ENCODE measurements at places on chromosomes 4 and X.

- DNase-seq: no peak
Observed at GRCh38 chr4:132934911-132935310, 214.2 kb upstream of the PCDH10 start.

- no peak for DNase-seq
Observed at GRCh38 chr4:168693750-168694490, 197.1 kb downstream of the PALLD start.

- no peak for DNase-seq
Observed at GRCh38 chr4:184408021-184408683, 66.2 kb downstream of the IRF2 start.

DNA sequence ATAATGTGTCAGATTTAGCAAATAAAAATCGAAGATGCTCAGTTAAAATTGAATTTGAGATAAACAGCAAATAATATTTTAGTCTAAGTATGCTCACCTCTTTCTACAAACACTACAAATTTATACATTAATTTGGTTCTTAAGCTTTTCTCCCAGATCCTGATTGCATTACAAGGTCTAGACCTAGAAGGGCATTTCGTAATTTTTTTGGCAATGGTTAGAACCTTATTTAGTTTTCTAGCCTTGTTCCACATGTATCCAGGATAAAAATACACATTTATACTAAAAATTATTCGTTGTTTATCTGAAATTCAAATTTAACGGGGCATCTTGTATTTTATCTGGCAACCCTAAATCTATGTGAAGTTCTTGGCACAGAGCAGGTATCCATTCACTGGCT is 2.5 kb upstream of the CDKL5 start:
- DNase-seq: no peak

GRCh38 chr4:110108422-110108821 is 90.0 kb downstream of the ELOVL6 start:
- no peak for DNase-seq

DNA sequence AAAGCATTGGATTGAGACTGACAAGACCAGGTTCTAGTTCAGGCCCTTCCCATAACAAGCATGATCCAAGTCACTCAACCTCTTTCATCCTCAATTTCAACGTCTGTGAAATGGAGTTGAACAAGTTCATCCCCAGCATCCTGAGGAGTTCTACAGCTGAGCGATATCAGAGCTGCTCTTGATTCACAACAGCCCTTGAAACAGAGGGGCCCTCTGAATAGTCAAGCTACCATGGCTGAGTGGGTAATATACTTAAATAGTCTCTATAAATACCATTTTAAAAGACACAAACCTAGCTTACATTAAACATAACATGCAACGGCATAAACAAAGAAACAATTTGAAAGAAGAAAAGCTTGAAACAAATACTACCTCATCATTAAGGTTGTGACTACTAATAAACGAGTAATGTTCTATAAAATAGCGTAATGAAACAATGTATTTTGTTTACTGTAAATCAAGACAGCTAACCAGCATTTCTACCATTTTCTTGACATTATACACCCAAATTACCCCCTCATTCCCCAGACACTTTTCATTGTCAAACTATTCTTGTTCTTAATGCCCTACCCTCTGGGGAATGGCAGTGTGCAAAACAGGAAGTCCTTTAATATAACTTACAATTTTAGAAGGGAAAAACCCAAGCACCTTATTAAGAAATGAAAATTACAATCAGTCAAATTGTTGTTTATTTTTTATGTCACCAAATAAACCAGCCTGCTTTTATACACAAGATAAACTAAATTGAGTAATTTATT is 202.3 kb downstream of the PARM1 start:
- DNase-seq: no peak

GRCh38 chr4:136750897-136751296 is 781.4 kb downstream of the PCDH18 start:
- DNase-seq: no peak

GRCh38 chrX:10423716-10424115 is 196.7 kb downstream of the MID1 start:
- no peak for DNase-seq

GRCh38 chrX:1813809-1814208 is 198.9 kb downstream of the ASMT start:
- DNase-seq: no peak

DNA sequence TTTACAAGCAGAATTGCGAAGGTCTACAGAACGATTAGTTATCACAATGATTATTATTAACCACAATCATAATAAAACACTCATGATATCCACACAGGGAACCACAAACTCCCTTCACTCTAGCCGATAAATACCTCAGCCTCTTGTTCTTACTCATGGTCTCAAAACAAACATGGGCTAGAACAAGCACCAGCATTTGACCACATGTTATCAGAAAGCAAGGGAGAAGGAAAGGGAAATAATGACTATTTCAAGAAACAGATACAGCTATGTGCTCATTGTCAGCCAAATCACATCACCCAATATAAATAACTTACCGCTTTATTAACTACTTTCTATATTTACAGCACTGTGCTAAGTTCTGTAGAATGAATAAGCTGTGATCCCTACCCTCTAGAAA is 663.2 kb upstream of the HTR2C start:
- DNase-seq: no peak

DNA sequence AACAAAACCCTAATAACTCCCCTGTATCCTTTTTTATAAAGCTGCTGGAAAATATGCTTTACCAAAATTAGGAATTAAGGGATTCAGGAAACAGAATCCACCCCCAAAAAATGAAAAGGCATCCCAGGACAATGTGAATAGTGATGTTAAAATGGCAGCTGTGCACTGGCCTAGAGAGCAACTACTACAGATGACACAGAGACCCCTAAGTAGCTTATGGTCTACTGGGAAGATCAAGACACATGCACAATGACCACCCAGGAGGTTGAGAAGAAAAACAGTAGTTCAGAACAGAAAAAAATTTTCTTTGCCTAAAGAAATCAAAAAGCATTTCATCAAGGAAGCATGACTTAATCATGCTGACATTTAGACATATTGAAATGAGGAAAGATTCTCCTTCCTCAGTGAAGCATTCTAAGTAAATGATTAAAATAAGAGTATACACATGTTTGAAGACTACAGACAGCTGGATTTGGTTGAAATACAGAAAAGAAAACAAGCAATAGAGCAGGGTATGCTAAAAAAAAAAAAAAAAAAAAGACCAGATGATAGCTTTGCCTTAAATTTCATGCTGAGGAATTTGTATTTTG is 117.3 kb downstream of the WDFY3 start:
- no peak for DNase-seq

DNA sequence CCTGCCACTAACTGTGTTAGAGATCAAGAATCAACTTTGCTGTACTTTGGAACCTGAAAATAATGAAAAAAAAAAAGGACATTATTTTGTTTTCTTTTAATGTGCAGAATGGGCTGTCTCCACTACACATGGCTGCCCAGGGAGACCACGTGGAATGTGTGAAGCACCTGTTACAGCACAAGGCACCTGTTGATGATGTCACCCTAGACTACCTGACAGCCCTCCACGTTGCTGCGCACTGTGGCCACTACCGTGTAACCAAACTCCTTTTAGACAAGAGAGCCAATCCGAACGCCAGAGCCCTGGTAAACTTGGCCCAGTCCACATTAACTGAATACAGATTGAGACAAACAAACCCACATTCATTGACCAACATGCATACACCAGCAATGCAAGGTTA is 206.2 kb downstream of the ANK2 start:
- no peak for DNase-seq

GRCh38 chrX:20350596-20350995 is 83.9 kb upstream of the RPS6KA3 start:
- no peak for DNase-seq

DNA sequence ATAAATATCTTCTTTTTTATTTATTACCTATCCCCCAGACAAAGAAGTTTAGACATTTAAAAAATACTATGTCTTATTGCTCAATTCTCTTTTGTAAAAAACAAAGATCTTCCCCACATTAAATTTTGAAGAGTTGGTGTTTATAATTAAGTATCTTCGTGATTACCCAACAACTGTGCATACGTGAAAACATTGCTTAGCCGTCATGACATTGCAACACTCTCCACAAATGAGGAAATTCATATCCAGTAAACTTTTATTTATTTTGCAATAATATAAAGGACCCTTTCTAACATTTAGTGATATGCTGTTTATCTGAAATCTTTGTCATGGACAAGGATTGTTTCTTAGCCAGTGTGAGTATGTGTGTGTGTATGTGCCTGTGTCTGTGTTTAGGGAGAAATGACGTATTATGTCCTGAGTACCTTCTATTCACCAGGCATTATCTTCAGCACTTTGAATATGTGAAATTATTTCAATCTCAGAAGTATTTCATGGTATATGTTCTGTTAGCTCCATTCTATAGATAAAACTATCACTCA is 26.1 kb upstream of the EREG start:
- no peak for DNase-seq

- DNase-seq: no peak
Observed at GRCh38 chr4:65971686-65972085, 301.4 kb upstream of the EPHA5 start.

DNA sequence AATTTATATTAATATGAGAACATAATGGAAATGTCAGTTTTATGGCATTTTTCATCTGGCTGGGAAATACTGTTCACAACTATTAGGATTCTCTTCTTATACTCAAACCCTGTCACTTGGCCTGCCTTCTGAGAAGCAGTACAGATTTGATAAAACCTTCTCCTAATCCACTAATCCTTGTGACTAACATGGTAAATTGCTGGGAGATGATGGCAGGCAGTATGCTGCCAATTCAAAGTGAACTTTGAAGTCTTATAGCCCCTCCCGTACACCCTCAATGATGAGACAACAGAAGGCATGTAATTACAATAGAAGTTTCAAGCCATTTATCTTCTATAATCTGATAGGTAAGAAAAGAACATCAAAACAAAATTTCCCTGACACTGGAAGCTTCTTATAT is 36.9 kb downstream of the PAQR3 start:
- DNase-seq: no peak

DNA sequence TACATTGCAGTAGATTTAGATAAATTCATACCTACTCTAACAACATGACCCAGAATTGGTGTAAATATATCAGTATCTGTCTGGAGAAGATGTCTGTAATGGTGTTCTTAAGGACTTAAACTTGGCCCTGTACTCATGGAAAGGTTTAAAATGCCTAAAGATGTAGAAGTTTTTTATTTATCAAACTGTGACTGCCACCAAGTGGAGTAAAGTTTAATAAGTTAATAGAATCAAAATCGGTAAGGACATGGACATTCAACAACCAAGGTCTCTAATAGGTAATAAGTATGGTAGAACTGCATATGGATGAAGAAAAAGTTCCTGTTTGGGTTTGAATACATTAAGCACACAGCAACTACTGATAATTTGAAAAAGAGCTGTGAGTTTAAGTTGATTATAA is 474.0 kb upstream of the NDST3 start:
- DNase-seq: no peak

DNA sequence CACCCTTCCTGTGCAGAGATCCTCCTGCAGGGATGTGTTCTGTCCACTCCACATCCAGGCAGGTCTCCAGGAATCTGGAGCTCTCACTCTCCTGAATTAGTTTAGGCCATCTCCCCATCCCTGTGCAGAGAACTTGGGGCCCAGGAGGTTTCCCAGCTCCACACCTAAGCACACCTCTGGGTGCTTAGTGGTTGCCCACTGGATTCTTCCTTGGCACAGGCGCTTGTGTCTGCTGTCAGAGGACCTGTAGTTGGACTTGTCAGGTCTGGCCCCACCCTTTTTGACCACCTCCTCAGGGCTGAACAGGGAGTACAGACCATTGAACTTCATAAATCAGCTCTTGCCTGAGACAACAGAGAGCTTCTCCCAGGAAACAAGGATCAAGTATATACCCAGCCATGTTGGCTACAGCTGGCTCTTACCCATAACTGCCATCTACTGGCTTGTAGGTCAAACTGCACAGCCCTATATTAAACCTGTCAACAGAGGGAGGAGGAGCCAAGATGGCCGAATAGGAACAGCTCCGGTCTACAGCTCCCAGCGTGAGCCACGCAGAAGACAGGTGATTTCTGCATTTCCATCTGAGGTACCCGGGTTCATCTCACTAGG is 275.5 kb downstream of the PPARGC1A start:
- DNase-seq: no peak

DNA sequence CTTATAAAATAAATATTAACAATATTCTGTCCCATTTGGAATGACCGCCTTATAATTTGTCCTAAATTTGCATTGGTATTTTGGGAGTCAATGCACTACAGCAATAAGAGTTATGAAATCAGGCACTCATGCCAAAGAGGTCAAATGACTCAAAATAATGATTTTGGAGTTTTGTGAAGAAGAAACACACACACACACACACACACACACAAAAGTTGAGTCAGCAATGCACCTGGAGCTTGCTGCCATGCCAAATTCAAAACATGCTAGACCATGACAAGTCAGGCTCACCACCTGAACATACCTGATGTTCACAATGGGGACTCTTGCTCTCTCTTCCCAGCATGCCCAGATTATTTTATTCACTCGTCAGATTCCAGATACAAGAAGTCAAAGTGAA is 56.7 kb downstream of the PROM1 start:
- DNase-seq: no peak

Measured in effector CD8-positive, alpha-beta T cell (primary cell).